Activated naive CD4-positive, alpha-beta T cell treated with anti-CD3 and anti-CD28 coated beads, Interleukin-2, amount 50 U/mL, for 16 hours (primary cell): ENCODE measurements at places on chromosomes 1 and 21.

DNA sequence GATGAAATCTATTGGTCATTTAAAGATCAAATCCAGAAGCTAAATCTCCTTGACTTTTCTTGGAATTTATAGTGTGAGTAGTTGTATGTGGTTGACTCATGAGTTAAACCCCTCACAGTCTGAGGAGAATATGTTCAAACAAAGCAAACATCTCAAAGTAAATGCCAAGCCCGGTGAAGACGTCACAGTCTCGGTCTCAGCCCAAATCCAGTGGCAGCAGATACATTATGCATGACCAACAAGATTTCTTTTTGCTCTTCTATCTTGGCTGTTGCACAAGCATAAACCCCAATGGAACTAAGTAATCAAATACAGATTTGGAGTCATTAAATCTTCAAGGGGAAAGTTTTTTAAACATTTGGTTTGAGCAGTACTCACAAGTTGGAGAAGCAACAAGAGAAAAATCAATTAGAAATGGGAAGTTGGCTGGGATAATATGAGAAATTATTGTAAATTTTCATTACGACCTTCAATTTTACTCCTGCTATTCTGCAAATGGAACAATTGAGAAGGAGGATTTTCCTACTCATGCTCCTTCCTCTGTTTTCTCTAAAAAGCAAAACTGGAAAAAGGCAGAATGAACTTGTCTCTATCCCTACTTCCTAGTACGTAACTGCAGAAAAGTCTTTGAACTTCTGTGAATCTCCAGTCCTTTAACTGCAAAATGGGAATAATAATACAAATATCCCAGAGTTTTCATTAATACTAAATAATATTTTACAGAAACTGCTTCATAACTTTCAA lies 575.8 kb downstream of the NUF2 start:
- DNase-seq = no peak

DNA sequence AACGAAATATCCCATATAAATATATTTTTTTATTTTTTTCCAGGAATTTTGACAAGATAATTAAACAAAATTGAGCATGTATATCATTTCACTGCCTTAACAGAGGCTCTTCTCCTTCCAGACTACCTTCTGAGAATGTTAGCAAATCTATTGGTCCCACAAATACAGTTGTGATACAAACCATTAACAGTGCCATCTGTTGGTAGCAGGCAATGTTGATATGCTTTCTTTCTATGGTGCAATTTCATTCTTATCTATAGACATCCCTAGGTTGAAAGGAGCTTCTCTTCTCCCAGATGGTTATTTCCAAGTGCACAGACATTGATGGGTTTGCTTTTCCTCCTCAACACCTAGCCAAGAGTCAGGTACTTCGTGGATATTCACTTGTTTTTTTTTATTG lies 303.6 kb downstream of the USH2A start:
- DNase-seq = no peak

GRCh38 chr1:26148887-26149286 lies 10.0 kb upstream of the FAM110D start:
- DNase-seq = no peak

DNA sequence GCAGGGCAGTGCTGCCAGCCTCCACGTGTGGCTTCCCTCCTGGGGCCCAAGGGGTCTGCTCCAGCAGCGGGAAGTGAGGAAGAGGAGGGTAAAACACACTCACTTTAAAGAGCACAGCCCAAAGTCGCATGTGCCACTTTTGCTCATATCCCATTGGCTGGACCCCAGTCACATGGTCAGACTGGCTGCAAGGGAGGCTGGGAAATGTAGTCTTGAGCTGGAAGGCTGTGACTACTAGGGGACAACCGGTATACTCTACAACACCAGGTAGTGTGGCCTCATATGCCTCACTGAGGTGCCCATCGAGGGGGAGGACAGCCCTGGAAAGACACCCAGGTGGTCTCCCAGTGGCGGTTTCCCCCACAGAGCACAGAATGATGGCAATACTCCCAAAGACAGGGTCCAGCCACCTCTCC lies 45.2 kb downstream of the CAMK2N1 start:
- DNase-seq = peak; percentile 40

DNA sequence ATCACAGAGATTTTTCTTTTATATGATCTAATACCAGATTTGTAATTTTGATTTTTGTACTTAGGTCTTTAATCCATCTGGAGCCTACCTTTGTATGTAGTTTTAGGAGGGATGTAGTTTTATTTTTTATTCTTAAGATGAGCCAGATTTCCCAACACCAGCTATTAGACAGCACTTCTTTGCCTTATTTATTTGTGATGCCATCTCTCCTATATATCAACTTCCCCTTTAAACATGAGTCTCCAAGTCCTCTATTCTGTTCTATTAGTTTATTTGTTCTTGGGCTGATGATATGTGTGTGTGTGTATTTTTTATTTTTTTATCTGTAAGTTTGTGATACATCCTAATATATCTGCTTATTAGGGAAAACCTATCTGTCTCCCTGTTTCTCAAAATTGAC lies 94.2 kb downstream of the PHTF1 start:
- DNase-seq = no peak

- no peak for DNase-seq
These were observed 65.4 kb upstream of the IPO9 start for GRCh38 chr1:201763455-201764140.

GRCh38 chr1:229953736-229954326 lies 113.2 kb upstream of the GALNT2 start:
- DNase-seq = no peak

GRCh38 chr1:9279172-9279840 lies 13.4 kb upstream of the SPSB1 start:
- no peak for DNase-seq

DNA sequence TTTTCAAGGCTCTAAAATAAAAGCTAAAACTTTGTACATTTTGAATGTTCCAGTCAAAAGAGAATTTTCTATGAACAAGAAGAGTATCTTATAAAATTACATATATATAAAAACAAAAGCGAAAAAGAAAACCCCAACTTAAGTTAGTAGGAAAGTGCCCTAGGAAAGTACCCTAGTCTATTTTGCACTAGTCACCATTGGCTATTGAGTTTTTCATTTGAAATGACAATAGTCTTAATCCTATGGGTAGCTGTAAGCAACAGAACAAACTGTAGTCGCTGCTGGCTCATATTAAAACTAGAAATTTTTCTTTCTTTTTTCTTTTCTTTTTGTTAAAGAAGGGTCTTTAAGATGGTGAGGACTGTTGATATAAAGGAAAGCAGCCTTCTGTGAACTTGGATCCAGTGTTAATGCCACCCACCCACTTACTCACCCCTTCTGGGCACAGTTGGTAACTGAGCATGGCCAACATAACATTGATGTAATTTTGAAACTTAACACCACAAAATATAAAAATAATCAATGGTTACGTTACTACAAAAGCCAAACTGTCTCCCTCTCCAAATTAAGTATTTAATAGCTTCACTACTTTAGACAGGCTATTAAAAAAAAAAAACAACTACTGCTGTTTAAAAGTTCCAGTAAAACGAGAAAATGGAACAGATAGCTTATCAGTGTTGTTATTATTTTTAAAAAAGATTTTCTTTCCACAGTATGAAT lies 177.0 kb downstream of the EIF4G3 start:
- DNase-seq = no peak

- DNase-seq = no peak
These were observed 531.7 kb upstream of the PLXNA2 start for GRCh38 chr1:208775841-208776240.

DNA sequence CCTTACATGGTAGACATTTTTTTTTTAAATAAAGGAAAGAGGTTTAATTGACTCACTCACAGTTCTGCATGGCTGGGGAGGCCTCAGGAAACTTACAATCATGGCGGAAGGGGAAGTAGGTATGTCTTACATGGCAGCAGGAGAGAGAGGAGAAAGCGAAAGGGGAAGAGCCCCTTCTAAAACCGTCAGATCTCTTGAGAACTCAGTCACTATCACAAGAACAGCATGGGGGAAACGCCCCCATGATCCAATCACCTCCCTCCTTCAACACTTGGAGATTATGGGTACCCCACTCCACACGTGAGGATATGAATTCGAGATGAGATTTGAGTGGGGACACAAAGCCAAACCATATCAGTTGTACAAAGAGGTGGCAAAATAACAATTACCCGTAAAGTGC lies 301.7 kb downstream of the GRIK1 start:
- no peak for DNase-seq

DNA sequence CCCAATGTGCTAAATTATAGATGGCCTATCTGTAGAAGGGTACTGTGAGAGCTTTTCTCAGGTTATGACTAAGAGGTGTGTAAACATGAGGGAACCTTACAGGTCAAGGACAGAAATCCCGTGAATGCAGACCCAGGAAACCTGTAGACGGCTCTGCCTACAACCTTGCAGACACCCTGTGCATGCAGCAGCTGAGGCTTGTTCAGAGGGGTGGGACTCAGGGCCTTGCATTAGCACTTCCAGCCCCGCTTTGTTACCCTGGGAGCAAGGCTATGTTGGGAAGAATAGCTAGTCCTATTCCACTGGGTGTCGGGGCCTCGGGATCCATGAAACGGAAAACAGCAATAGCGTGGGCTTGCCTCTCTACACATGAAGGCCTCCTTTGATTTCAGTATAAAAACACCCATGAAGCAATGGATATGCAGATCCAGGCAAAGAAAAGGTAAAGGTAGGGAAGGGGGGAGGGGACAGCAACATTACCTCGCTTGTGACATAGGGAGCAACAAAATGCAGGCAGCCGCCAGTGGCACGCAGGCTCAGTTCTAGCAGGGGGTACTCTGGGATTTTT lies 9.5 kb upstream of the NDUFS5 start:
- no peak for DNase-seq

- DNase-seq = no peak
These were observed 44.4 kb downstream of the HHAT start for GRCh38 chr1:210372931-210373627.

DNA sequence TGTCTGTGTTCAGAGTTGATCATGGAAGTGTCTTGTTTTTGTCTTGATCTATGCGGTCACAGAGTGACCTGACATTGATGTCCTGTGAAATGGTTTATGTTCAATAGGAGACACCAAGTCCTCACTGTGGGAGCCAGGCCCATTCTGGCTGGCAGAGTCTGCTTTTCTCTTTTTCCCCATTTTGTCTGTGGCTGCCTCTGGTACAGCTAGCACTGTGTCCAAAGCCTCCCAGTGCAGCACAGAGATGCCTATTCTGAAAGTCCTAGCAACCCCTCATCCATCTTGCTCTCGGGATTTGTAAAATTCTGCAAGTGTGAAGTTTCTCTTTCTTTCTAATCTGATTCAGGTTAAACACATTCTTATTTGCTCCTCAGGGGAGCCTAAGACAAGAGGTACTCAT lies 14.3 kb downstream of the TNN start:
- DNase-seq = no peak

- DNase-seq = no peak
These were observed 2.5 kb downstream of the DR1 start for GRCh38 chr1:93348104-93348728.

GRCh38 chr1:109792056-109792831 lies 28.5 kb upstream of the EPS8L3 start:
- DNase-seq = peak; percentile 7

DNA sequence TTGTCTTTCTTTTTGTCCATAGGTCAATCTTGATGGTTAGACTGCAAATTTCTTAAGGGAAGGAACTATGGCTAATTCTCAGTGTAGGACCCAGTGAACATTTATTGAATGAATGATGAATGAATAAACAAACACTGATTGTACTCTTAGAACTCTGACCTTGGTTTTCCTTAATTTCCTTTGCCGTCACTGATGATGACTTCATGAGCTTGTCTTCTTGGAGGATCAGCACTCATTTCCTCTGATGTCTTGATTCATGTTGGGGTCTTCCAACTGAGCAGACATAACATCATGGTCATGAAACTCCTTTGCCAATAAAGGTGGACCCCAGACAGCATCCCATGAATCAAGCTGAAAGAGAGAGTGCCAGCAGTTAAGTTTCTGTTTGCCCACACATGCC lies 96.3 kb downstream of the PLPP3 start:
- DNase-seq = no peak

- no peak for DNase-seq
These were observed 8.4 kb upstream of the NBPF11 start for GRCh38 chr1:148160343-148161052.

GRCh38 chr1:119084798-119085197 lies 55.7 kb downstream of the WARS2 start:
- DNase-seq = no peak

GRCh38 chr1:53435151-53435550 lies 24.0 kb upstream of the DMRTB1 start:
- DNase-seq = no peak

DNA sequence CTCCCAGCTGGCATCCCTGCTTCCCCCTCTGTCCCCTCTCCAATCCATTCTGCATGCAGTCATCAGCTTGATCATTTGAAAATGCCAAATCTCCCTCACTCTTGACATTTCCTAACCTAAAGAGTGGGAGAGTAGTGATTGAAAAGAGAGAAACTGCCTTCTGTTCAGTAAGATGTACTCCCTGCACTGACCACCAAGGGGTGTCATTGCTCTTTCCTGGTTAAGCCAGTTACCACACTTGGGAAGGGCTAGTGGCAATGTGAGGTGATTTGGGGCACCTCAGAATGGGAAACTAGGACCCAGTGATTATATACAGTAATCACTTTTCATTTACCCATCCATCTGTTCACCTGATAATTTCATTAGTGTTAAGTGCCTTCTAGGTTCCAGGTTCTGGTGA lies 6.9 kb upstream of the TMEM269 start:
- no peak for DNase-seq

DNA sequence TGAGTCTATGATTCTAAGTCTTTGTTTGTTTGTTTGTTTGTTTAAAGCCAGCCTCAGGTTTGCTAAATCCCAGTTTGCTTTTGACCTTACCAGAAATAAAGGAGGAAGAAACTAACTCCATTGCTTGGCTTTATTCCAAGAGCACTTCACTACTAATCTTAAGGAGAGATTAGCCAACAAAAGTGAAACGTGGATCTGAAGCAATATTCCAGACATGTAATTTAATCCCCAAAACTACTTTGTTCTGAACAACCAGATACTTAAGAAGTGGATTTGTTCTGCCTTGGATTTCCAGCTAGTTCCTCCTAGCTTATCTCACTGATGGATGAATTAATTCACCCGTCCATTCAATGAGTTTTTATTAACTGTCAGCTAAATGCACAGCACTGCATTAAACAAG lies 15.9 kb upstream of the CEP350 start:
- no peak for DNase-seq

DNA sequence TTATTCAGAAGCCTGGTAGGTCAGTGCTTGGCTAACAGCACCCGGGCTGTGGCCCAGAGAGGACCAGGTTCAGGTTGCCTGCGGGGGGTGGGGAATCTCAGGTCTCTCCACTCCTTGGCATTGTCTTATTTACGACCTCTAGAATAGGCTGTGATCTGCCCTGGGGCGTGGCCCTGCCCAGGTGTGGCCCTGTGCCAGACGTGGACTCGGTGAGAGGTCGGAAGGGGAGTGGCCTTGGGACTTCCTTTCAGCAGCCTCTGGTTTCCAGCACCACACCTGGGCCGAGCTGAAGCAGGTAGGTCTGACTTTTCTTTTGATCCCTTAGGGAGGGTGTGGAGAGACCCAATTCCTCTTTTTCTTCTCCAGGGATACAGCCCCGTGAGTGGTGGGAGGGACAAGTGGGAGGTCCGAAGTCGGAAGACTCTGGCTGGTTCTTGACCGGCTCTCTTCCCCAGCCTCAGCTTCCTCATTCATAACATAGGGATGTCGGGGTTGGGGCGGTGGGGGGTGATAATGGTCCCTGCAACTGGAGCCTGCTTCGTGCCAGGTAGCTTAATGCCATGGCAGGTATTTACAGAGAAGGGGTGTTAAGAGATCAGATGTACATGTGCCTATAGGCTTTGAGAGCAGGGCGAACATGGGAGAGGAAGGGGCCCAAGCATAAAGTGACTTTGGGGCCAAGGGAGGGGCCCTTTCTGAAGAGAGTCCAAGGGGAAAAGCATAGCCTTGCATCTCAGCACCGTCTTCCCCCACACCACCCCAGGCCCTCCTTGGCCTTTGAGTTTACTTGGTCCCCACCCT lies 16.5 kb downstream of the ACOT11 start:
- DNase-seq = no peak
